Mucosa of gallbladder (tissue), 1 donor: ENCODE measurements at places on chromosomes 12 and 14.

DNA sequence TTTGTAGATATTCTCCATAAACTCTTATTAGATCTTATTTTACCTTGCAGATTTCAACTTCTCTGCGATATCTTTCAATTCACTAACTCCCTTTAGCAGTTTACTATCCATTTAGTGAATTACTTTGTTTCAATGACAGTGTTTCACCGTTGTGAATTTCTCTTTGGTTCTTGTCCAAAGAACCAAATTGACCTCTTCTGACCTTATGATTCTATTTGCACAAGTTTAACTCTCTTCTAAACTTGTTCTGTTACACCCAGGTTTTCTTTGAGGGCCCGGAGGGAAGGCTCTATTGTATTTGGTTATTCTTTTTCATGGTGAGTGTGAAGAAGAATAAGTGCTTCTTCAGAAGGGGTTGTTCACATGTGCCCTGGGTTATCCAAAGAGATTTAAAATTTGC lies 186.7 kb downstream of the MON2 start:
- no peak for DNase-seq

- no peak for DNase-seq
Observed at GRCh38 chr12:98180603-98181002, 334.8 kb upstream of the TMPO start.

DNA sequence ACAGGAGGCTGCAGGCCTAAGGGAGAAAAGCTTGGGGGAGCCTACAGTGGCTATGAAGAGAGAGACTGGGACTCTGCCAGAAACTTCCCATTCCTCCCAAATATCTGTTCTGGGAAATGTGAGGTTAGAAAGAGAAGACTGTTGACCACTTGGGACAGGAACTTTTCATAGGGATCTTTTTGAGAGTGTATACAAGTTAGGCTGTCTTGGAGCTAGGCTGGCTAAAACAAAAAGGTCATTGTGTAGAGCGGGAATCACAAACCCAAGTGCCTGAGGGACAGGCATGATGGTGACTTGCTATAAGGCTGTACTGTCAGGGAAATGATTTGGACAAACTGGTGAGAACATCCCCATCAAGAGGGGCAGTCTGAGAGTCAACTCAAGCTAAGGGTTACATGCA lies 175.1 kb downstream of the GRIP1 start:
- no peak for DNase-seq

DNA sequence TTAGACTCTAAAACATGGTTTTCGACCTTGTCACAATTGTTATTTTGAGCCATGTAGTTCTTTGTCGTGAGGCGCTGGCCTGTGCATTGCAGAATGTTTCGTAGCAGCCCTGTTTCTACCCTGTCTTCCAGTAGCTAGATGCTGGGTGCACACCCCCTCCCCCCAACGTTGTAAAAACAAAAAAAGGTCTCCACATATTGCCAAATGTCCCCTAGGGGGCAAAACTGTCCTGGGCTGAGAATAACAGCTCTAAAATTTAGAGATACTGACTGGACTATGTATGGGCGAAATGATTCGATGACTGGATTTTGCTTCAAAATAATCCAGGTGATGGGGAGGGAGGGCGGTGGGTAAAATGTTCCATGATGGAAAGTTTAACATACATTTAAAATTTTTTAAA lies 126.1 kb upstream of the FUT8 start:
- no peak for DNase-seq

DNA sequence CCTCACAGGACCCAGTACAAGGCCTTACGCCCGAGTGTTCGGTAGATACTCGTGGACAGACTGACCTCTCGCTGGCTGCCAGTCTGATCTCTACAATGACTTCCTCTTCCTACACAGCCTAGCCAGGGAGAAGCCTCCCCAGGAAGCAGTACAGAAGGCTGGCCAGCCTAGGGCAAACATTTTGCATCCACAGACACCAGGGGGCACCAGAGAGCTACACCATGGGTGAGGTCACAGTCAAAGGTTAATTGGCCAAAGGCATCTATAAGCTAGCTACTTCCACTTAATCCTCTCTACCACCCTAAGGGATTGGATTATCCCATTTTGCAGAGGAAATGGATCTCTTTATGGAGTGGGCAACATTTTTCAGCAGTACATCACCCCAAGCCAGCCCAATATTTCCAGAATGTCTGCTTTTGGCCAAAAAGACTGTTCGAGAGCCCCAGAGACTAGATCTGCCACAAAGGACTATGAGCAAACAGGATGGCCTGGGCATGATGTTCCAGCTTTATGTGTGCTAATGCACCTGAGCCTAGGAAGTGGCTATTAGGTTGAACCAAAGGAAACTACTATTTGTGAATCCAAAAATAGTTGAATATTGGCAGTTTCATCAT lies 14.6 kb upstream of the PNMA1 start:
- DNase-seq = peak; percentile 91

DNA sequence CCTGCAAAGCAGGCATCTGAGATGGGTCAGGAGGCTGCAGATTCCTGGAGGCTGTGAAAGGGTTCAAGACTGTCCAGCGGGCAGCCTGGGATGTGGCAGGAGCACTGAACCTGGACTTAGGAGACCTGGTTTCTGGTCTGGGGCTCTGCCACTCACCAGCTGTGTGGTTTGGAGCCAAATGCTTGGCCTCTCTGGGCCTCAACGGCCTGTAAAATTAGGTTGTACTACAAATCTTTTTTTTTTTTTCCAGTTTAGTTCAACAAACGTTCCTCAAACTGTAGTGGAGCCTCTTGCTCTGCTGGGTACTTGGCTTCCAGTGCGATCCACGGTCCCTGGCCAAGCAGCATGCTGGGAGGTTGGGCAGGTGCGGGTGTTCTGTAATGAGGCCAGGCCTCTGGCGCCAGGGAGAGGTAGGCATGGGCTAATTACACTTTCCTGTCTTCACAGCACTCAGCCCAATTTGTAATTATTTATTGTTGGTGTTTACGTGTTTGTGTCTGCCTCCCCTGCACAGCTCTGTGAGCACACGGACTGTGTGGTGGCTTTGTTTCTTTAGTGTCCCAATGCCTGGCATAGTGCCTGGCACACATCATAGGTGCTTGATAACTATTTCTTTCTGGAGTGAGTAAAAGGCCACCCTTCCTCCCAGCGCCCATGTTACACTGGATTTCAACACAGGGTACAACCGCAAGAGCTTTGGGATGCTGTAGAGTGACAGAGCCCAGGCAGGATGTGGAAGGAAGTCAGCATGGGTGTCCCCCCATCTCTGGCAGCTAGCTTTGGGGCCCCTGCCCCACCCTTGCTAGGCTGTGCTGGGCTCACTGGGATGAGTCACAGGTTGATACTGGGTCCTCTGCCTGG lies 5.8 kb upstream of the KRT80 start:
- DNase-seq = no peak

DNA sequence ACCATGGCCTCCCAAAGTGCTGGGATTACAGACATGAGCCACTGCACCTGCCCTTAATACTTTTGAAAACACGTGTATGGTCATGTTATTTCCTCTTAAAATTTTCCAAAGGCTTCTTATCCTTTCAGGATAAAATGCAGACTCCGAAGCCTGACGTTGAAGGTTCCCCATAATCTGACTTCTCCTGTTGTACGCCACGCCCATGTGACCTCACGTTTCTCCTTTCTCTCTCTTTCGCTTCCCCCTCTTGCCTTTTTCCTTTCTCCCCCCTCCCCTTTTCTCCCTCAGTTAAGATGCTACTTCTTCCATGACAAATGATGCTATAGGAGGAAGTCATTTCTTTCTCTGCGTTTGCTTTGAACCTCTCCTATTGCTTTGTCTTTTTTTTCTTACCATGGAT lies 266.0 kb downstream of the FBXL14 start:
- peak; percentile 30 for DNase-seq

GRCh38 chr14:94213021-94213420 lies 38.9 kb downstream of the PPP4R4 start:
- no peak for DNase-seq

DNA sequence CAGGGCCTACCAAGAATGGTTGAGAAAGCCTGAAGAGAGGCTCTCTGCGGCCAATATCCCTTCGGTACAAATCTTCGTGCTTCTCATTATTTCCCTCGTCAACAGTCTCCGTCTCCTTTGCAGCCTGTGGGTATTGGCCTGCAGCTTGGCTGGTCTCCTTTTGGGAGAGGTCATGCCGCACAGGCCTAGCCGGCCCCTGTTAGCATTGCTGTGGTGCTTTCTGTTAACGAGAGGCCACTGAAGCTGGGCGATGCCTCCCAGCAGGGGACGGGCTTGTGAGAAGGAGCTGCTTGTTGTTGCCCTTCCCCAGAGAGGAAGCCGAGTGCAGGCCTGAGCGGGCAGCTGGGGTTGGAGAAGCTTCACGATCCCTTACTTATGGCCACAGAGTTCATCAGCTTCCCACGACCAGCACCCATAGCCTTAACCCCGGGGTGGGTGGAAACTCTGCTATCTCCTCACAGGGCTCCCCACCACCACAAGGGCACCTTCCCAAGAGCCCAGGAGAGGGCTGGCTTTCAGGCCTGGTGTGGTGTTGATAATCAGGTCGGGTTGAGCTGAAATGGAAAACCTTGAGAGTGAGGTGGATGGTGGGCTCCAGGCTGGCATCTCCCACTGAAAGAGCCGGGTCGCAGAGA lies 228.6 kb downstream of the ZFP36L1 start:
- no peak for DNase-seq

GRCh38 chr12:95258151-95258550 lies 40.5 kb downstream of the VEZT start:
- no peak for DNase-seq

GRCh38 chr14:60734465-60735242 lies at the start of gene MNAT1:
Gene MNAT1 (plus strand): TSS chr14:60734761. CDS start chr14:60734863, 102 bp downstream.
- DNase-seq = peak; percentile 69

- no peak for DNase-seq
Observed at GRCh38 chr12:23684121-23684520, 265.3 kb downstream of the SOX5 start.

DNA sequence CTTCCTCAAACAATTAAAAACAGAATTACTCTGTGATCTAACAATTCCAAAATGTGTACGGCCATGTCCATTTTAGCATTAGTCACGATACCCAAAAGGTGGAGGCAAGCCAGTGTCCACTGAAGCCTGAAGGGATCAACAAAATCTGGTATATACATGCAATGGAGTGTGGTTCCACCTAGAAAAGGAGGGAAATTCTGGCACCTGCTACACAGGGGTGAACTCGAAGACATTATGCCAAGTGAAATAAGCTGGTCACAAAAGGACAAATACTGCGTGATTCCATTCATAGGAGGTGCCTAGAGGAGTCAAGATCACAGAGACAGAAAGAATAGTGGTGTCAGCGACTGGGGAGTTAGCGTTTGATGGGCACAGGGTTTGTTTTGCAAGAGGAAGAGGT lies 331.4 kb downstream of the MED13L start:
- no peak for DNase-seq

DNA sequence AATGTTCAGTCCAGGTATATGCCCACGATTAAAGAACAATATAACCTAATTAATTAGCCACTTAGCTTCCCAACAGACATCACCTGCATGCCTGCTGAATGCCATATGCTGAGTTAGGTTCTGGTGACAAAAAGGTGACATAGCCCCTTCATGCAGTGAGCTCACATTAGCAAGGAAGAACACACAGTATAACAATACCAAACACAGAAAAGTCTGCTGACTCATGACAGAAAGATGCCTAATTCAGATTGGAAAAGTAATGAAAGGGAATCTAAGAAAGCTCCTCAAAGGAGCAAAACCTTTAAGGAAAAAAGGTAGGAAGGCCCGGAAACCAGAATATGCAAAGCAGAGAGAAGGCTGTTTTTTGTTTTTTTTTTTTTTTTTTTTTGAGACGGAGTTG lies 59.0 kb downstream of the FERMT2 start:
- DNase-seq = no peak

DNA sequence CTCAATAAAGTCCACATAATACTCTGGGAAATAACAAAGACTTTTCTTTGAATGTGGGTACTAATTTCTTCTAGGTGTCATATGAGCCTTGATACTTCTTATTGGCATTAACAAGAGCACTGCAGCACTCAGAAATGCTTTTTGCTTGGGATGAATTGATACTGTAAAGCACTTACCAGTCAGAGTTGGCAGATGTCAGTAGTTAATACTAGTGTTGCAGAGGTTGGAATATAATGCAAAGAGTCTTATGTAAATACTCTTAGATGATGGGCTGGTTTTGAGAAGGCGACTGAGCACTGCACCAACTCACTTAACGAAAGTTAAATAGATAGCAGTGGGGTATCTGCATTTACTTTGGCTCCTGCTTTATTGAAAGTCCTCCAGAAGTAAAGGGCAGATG lies 25.6 kb upstream of the MBIP start:
- no peak for DNase-seq

- no peak for DNase-seq
Observed at GRCh38 chr14:51554953-51555352, 96.8 kb upstream of the FRMD6 start.

GRCh38 chr12:58566599-58566998 lies 353.7 kb downstream of the LRIG3 start:
- DNase-seq = no peak

GRCh38 chr14:84750284-84750683 lies 779.7 kb upstream of the FLRT2 start:
- DNase-seq = no peak

GRCh38 chr12:94982456-94982855 lies 21.0 kb downstream of the NDUFA12 start:
- DNase-seq = no peak

DNA sequence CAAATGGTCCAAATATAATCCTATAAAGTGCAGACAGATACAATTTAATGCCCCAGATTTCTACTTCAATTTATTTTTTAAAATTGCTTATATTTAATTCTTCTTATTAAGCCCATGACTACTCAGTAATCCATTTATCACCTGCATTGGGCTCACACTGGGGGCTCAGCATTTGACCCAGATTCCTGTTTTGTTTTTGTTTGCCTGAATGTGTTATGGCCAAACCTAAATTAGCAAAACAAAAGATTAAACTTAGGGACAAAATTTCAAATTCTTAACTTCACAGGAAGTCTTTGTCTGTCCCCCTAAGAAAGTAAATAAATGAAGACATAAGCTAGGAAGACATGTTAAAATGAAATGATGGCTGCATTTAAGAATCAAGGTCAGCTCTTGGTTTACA lies 322.3 kb downstream of the RMST start:
- DNase-seq = no peak

DNA sequence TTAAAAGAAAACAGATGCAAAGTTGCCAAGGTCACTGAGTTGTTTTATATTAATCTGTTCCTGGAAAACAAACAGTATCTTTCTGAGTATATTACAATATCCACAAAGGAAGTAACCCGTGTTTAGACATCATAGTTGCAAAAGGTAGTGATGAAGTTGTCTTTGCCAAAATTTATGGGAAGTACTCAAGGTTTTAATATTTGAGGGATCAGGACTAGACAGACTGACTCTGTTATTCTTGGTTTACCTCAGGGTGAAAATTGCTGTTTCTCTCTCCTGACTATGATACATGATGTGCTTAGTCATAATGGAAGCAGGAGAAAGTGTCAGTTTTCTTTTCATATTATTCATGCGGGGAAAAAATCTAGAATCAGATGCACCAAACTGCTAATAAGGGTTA lies 28.3 kb downstream of the TMEM233 start:
- DNase-seq = no peak
